ENCODE measurements at places on chromosomes 11 and 22.
A peak's percentile ranks its signal among the peaks of the same experiment; 100 is the strongest.

DNA sequence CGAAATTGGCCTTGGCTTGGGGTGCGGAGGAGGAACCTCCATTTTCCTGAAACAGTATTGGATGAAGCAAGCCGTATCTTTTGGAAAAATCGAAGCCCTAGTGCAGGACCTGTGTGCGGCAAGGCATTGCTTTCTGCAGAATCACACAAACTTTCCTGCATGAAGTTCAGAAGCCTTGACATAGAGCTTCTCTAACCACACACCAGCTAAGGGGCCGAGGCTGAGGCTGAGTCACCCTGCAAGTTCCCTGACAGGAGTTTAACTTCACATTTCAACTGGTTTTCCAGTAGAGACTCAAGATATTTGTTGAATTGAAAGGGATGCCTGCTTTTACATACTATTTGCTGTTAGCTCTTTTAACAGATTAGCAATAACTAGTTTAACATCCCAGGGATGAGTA, 67.8 kb downstream of the TCF20 start:
- DNase-seq, result peak; percentile 66

GRCh38 chr11:48034926-48035871, 54.8 kb downstream of the PTPRJ start:
- no peak for DNase-seq

- DNase-seq, result no peak
Observed at GRCh38 chr11:118691926-118692830, 12.7 kb upstream of the TREH start.

- no peak for DNase-seq
Observed at GRCh38 chr11:119659971-119660723, 68.9 kb downstream of the NECTIN1 start.

GRCh38 chr11:129743112-129743815, 72.4 kb upstream of the TMEM45B start:
- DNase-seq, result no peak

DNA sequence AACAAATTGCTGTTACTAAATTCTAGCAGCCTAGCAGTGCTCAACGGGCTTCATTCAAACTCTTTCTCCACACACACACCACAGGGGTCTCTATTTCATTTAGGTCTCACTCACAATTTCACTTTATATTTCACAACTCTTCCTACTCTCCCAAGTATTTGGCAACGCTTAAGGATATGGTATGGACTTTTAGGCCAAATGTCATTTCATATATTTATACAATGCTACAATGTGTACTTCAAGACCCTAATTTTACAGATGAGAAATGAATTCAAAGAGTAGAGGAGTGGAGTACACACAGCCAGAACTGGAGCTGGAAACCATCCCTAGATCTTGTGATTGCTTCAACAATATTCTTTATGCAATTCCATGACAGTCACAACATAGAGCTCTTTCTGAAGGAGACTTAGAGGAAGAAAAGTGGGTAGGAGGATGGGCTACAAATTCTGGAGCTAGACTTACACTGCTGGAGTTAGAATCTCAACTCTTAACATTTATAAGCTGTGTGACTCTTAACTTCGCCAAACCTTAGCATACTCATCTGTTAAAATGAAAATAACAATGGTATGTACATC, 2.5 kb upstream of the MS4A13 start:
- no peak for DNase-seq

- DNase-seq, result no peak
Observed at GRCh38 chr11:1819074-1819473, 15.7 kb upstream of the SYT8 start.

DNA sequence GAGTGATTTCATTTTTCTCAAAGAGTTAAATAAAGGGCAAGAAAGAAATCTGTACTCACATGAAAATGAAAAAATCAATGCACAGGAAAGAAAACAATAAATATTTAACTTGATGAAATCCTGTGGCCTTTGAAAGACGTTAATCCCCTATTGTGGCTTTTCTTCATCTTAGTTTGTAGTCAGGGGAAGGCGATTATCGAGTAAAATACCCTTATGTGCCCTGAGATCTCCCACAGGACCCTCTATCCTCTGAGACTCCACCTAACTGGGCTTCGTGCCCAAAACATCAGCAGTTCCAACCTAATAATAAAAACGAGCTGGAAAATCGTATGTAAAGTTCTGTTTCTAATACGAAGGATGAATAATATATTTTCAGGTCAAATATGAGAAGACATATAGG, 208.2 kb upstream of the ZC3H12C start:
- no peak for DNase-seq

DNA sequence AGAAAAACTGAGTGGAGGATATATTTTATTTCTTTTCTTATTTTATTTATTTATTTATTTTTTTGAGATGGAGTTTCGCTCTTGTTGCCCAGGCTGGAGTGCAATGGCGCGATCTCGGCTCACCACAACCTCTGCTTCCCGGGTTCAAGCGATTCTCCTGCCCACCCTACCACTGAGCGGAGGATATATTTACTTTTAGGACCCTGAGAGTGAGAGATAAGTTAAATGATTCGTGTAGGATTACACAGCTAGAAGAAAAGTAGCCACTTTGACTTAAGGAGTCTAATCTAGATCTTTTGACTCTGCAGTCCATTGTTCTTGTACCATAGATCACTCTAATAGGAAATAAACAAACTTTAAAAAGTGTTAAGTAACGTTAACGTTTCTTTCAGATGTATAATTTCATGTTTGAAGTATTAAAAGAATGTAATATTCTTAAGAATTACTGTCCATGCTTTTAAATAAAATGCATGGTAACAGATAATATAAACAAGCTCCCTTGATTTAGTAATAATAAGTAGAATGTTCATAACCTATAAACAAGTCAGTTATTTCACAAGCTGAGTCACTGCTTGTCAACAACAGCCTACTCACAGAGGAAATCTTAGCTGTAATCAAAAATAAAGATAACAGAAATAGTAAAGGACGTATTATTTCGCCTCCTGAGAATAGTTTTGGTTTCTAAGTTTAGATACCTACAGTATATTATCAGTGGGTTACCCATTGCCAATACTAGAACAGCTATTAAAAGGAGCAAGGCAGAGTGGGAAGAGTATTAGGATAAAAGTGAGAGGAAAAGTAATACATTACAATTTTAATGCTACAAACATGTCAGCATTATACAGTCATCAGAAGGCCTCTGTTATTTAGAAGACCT, 18.6 kb downstream of the USP47 start:
- peak; percentile 23 for DNase-seq

GRCh38 chr11:129791515-129791914, 24.1 kb upstream of the TMEM45B start:
- no peak for DNase-seq

DNA sequence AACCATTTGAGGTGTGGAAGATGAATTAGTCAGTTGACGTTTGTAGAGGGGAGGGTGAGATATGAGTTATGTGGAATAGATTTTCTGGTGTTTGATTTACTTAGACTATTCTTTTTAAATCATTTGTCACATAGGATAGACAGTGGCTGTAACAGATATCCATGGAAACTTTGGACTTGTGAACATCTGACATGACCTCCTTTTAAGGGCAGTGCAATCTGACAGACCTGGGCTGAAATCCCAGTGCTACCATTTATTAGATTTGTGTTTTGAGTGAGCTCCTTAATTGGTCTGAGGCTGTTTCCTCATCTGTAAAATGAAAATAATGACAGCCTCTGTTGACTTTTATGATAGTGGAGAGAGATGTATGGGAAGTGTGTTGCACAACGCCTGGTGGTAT, 159.9 kb downstream of the TEAD1 start:
- no peak for DNase-seq

DNA sequence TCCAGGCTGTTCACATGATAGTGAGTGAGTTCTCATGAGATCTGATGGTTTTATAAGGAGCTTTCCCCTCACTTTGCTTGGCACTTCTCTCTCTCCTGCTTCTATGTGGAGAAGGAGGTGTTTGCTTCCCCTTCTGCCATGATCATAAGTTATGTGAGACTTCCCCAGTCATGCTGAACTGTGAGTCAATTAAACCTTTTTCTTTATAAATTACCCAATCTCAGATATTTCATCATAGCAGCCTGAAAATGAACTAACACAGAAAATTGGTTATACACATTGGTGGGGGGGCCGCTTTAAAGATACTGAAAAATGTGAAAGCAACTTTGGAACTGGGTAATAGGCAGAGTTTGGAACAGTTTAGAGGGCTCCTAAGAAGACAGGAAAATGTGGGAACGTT, 741.1 kb upstream of the LUZP2 start:
- DNase-seq, result peak; percentile 4

- DNase-seq, result no peak
Observed at GRCh38 chr11:1292018-1292643, 17.3 kb downstream of the TOLLIP start.

DNA sequence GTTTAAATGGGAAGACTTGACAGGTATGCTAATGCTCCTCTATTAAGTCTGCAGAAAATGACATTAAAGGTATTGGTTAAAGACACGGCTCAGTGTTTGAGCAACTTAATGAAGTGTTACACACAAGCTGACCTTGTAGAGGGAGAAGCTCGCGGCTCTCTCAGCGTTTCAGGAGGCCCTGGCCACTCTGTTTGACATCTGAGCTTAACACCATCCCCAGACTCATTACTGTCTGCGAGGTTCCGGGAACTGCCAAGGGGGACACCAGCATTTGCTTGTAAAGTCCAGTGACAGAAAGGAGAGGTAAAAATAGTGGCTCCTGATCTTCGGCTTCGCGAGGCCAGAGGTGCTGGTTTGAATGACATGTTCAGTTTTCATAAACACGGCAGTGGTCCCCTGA, 540.7 kb upstream of the CADM1 start:
- no peak for DNase-seq

GRCh38 chr22:33874206-33874605, 46.1 kb downstream of the LARGE1 start:
- no peak for DNase-seq

GRCh38 chr11:59008947-59009346, 69.7 kb downstream of the GLYATL1 start:
- DNase-seq, result no peak

DNA sequence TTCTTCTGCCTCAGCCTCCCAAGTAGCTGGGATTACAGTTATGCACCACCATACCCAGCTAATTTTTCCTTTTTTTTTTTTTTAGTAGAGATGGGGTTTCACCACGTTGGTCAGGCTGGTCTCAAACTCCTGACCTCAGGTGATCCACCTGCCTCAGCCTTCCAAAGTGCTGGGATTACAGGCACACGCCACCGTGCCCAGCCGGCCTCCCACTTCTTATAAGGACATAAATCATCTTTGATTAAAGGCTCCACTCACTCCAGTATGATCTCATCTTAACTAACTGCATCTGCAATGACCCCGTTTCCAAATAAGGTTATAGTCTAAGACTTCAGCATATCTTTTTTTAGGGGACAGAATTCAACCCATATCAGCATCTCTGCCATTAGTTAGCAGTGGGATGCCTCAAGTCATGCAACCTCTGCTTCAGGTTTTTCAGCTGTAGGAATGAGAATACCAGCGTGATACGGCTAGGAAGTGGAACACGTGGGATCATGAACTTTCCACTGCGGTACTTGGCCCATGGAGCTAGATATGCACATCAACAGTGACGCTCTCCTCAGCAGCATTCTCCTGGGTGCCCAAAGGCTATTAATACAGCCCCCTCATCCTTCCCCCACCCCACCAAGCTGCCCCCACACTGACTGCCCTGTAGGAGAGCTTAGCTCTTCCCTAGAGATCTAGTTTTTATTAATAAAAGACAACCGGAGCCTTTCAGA, 41.4 kb downstream of the MCHR1 start:
- DNase-seq, result no peak

- no peak for DNase-seq
Observed at GRCh38 chr11:9771071-9771511, 107.2 kb downstream of the SWAP70 start.

GRCh38 chr11:16727806-16728205, 10.6 kb upstream of the C11orf58 start:
- DNase-seq, result peak; percentile 37

GRCh38 chr11:117231842-117232091, at the start of gene PCSK7:
TSS of gene PCSK7 (minus strand) at chr11:117232073. CDS start at chr11:117229844, 2,229 bp downstream.
- no peak for DNase-seq

GRCh38 chr22:40727070-40727963, 48.0 kb downstream of the MCHR1 start:
- no peak for DNase-seq

DNA sequence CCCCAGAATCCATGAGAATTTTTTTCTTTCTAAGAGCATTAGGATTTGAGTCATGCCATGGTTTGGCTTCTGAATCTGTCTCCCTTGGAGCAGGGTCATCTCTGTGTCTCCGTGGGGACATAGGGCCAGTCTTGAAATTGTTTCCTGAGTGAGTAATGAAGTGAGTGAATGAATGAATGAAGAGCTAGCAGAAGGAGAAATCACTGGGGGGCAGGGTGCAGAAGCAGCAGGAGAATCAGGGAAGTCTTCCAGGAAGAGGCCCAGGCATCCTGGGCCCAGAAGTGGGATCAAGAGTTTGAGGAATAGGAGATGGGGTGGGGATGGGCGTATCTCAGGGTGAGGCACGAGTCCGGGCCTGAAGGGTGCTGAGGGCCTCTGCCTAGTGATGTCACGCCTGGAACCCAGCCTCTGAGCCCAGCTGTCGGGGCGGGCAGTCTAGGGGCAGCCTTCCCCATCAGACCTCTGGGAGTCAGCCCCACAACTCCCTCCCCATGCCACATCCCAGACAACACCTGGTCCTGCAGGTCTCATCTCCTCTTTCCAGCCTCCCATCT, 12.5 kb upstream of the MGAT3 start:
- DNase-seq, result no peak

DNA sequence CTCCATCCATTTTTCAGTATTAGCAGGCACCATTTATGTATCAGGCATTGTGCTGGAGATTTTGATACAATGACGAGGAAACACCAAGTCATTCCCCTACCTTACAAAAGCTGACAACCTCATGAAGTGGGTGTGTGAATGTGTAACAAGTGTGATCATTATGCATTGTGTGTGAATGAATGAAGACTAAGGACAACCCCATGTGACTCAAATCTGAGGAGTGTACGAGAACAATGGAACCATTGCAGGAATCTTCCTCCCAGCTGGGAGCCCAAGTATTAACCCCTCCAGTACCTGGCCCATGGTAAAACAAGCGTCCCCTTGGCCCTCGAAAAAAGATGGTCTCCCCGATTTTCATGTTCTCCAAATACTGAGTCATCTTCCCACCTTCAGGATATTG, 4.4 kb downstream of the CYB5R2 start:
- no peak for DNase-seq

GRCh38 chr11:7893796-7894195, 37.3 kb downstream of the OR10A6 start:
- DNase-seq, result no peak

GRCh38 chr11:69233744-69234570, 60.0 kb upstream of the MYEOV start:
- no peak for DNase-seq

All from OCI-M1 (cell line).